ENCODE measurements at places on chromosomes 1 and 21.

- no peak for DNase-seq
Measured at GRCh38 chr1:152613511-152613910, at the start of gene LCE3B. TSS of gene LCE3B (plus strand) at chr1:152613811. CDS start at chr1:152613811, 0 bp downstream.

DNA sequence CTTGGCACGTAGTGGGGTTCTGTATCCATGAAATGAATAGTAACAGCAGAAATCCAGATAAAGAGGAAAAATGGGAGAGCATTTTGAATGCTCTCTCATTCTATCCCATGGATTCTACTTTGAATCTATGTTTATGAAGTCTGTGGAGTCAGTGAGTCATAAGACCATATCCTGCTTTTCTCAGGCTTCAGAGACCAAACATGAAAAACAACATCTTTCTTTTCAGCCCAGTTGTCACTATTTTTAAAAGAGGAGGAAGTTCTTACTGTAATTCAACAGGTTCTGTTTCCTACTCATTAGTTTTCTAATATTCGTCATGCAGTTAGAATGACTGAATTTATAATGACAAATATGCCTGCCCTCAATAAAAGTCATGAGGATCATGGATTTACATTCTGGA, 39.4 kb upstream of the CD55 start:
- DNase-seq, result peak; percentile 44

- DNase-seq, result peak; percentile 65
Measured at GRCh38 chr1:89808441-89809117, 12.3 kb upstream of the LRRC8D start.

DNA sequence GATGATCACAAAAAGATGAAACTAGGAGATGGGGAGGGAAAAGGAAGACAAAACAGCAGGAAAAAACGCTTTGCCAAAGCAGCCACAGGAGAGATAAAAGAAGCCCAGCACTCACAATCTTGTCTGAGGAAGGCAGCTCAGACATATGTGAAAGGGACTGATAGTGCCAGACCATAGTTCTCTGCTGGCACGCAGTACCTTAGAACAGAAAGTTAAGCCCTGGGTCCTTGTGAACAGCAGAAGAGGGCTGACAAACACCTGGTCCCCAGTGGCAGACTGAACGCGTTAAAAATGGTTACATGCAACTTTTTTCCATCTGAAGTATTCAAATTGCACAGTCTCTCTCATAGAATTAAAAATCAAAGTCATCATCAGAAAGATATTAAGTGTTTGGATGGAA, 433.2 kb upstream of the ADAMTS5 start:
- no peak for DNase-seq

DNA sequence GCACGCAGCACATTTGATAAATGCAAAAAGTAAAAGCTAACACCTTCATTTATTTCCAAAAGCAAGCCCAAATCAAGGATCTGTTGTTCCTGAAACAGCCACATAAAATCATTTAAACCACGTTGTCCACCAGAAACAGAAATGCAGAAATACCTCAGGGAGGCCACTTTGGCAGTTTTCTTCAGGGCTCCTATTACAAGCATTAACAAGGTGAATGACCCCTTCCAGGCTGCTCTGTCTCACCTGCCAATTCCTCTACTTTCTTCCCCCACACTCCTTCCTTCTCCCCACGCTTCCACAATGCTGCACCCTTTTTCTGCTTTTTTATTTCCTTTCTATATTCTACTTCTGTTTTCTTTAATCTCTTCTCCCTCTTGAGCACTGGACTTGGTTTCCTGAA, 55.0 kb upstream of the PTGFRN start:
- DNase-seq, result no peak

GRCh38 chr1:150567717-150568593, 11.5 kb downstream of the MCL1 start:
- DNase-seq, result peak; percentile 96

- no peak for DNase-seq
Measured at GRCh38 chr1:111630567-111630966, 11.0 kb downstream of the RAP1A start.

DNA sequence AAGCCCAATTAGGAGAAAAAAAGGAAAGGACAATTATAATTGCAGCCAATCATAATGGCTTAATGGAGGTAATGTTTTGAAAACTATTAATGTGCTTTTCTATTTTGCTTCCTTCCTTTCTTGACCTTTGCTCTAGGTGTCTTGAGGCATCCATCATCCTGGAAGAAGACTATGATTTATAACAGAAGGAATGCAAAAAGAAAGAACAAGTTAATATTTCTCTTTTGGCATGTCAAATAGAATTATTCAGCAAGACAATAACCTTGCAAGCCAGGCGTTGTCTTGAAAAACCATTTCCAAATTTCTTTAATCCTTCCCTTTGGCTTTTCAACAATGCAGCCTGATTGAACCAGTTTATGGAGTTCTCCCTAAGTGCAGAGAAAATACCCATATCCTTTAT, 107.7 kb upstream of the USP24 start:
- DNase-seq, result no peak

Data from fibroblast of skin of right biceps (primary cell).